ENCODE measurements at places on chromosomes 3 and 15.
A peak's percentile ranks its signal among the peaks of the same experiment; 100 is the strongest.

GRCh38 chr3:30775040-30775439 lies 119.4 kb downstream of the GADL1 start:
- no peak for DNase-seq

- DNase-seq = no peak
Observed at GRCh38 chr3:150823277-150823676, 60.3 kb upstream of the SIAH2 start.

- no peak for DNase-seq
Observed at GRCh38 chr15:38084289-38084688, 149.8 kb downstream of the TMCO5A start.

GRCh38 chr3:78258798-78259197 lies 1218.9 kb downstream of the ROBO2 start:
- no peak for DNase-seq

- DNase-seq = no peak
Observed at GRCh38 chr3:127106053-127106452, 86.9 kb upstream of the PRR23E start.

DNA sequence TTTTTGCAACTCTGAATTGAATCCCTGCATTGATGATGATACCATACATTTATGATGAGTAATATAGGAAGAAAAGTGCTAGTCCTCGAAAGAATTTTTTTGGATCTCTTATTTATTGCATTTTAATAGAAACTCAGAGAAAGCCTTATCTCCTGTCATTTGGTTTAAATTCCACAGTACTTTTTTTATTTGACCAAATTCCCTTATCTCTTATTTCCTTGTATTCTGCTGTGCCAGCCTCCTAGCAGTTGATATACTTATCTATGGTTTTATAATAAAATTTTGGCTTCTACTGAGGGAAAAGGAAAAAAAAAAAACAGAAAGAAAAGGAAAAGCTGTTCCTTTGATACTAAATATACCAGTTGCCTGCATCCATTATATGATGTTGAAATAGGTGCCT lies 535.1 kb upstream of the NR2F2 start:
- no peak for DNase-seq

- DNase-seq = no peak
Observed at GRCh38 chr15:93138681-93139250, 49.8 kb upstream of the RGMA start.

- DNase-seq = peak; percentile 61
Observed at GRCh38 chr3:29281344-29282241, 722 bp downstream of the RBMS3 start.

- no peak for DNase-seq
Observed at GRCh38 chr3:120683671-120684301, 1.7 kb upstream of the HGD start.

DNA sequence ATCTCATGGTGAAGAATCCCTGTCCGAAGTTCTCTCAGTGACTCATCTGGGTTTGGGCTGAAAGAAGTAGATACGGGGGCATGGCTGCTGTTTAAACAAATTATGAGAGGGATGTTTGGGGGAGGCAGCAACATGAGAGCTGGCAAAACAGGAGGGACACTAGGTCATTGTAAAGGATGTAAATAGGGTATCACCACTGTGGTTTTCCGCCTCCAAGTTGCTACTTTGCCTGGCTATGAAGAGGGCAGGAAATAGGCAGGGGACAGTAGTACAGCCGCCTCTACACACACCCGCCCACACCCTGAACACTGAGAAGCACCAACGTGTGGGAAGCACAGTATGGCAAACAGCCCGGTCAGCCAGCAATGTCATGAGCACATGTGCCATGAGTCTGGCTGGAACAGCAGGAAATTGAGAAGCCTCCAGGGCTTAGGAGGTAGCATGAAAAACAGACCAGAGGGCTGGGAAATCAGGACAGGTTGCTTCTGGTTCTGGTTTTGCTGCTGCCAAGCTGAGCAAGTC lies 17.1 kb downstream of the HEXA start:
- DNase-seq = no peak

- no peak for DNase-seq
Observed at GRCh38 chr3:17765819-17766472, 23.5 kb upstream of the TBC1D5 start.

- no peak for DNase-seq
Observed at GRCh38 chr15:75796321-75796720, 46.9 kb upstream of the UBE2Q2 start.

DNA sequence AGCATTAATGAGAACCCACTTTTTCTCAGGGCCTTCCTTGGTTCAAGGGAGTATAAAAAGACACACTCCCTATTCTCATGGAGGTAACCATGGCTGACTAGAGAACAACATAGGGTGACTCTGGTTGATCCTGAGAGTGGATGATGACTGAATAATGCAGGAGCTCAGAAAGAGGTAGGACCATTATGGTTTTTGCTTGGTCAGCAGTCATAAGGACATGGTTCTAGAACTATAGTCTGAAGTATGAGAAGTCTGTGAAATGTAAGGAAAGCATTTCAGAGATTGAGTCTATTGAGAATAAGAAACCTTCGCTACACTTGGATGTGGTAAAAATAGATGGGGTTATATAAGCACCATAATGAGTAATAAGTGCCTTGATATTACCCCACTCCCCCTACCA lies 184.1 kb upstream of the GPR149 start:
- no peak for DNase-seq

DNA sequence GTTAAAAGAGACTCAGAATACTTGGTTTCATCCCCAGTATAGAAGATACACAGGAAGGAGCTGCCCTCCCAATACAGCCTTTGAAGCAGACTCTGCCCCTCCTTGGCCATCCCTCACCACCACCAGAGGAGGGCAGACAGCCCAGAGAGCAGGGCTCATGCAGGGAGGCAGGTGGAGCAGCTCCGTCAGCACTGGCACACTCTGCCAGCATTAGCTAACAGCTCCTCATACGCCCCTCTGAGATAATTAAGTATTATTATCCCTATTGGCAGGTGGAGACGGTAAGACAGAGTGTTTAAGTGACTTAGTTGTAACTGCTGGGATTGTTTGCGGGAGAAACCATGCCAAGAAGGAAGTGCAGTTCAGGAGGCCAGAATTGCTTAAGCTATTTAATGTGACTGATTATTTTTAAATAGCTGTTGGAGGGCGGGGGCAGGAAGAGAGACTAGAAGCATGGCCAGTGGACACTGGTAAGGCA lies 434.0 kb downstream of the EPHB1 start:
- no peak for DNase-seq

DNA sequence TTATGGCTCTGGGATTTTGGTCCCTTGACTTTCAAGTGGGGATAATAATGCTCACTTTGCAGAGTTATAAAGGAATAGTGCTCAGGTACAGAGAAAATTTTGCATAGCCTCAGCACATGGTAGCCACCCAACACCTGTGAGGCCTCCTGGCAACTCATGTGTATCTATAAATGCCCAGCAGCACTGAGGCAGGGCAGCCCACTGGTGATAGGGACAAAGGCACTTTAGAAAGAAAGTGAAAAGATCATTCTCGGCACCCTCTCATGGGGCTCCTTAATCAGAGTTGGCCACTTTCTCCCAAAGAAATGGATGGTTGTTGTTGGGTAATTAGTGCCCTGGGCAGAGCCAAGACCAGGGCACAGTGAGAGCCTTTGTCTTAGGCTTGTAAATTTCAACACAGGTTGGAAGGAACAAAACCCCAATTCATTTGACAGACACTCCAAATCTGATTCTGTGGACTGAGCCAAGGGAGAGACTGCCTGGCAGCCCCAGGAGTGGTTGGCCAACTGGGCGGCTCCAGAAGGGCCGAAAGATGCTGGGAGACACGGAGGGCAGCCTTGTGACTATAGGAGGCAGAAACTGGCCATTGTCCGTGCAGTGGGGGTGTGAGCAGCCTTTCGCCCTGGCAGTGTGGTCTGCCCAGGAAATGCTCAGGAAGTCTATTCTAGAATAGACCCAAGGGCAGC lies 213.2 kb upstream of the RGMA start:
- DNase-seq = no peak

DNA sequence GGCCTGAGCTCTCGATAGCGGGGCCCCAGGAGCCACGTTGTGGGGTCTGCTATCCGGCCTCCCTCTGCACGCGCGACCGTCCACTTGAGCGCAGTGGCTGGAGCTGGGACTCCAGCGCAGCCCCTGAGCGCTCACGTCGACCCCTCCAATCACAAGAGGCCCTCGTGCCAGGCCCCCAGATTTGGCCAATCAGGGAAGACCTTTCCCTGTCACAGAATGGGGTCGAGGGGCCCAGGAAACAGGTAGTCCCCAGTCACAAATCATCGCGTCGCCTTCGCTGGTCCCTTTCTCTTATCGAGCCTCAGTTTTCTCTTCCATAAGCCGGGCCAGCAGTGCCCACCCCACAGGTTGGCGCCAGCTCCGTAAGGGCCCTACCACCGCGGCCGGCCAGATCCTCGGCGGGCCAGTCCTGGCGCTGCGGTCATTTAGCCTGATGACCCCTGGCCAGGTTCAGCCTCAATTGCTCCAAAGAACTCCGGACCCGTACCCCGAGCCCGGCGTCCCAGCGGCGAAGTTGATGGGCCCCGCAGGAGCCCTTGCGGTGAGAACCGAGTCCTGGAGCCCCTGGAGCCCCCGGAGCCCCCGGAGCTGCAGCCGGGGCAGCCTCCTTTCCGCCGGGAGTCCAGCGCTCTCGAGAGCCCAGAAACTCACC lies 435 bp downstream of the ALDH1L1 start:
- DNase-seq = no peak

DNA sequence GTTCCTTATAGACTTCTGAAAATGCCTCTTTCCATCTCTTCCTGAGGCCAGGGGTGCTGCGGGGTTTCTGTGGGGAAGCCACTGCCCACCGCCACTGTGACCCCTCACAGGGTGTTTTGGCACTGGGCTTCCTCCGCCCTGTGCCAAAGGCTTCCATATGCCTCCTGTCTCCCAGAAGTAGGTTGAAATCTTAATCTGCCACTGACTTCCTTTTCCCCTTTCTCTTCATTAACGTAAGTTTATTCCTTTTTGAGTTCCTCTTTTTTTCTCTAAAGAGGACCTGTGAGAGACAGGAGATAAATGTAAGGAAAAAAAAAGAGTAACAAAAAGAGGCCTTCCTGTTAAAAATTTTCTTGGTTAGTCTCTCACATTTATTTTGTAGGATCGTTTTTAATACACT lies 220.5 kb downstream of the CTNNB1 start:
- no peak for DNase-seq

GRCh38 chr15:69066007-69066995 lies 51.8 kb downstream of the NOX5 start:
- DNase-seq = no peak

DNA sequence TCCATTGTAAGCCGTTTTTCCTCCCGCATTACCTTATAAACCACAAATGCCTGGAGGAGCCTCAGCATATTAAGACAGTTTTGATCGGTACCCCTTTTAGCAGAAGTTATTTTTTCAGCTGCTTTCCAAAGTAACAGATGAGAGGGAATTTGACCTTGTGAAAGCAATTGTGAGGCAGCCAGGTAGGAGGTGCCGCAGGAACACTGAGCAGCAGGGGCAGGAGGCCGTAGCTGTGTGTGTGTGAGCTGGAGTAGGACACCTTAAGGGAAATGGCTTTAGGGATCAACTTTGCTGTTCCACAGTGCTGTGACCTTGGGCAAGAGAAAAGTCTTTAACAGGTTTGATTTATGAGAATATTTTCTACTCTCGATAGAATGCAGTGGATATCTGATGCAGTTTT lies 482.1 kb downstream of the IL5RA start:
- no peak for DNase-seq

GRCh38 chr3:114336122-114336697 lies 42.4 kb downstream of the TIGIT start:
- no peak for DNase-seq

DNA sequence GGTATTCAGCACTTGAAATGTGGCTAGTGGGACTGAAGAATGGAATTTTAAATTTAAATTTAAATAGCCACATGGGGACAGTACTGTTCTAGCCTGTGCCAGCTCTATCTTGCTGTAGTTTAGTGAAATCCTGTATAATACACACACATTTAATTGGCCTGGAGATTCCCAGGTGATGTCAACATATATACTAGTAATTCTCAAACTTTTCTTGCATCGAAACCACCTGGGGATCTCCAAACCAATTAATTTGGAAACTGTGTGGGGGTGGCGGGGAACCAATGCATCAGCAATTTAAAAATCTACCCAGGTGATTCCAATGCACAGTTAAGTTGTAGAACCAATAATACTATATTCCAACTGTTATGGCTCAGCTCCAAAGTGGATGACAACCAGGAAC lies 228.9 kb upstream of the MRPL3 start:
- DNase-seq = no peak

- no peak for DNase-seq
Observed at GRCh38 chr3:13023235-13023970, 49.8 kb downstream of the IQSEC1 start.

GRCh38 chr3:10762116-10762515 lies 53.9 kb upstream of the SLC6A11 start:
- DNase-seq = no peak

GRCh38 chr15:53031469-53031868 lies 241.3 kb upstream of the ONECUT1 start:
- no peak for DNase-seq

DNA sequence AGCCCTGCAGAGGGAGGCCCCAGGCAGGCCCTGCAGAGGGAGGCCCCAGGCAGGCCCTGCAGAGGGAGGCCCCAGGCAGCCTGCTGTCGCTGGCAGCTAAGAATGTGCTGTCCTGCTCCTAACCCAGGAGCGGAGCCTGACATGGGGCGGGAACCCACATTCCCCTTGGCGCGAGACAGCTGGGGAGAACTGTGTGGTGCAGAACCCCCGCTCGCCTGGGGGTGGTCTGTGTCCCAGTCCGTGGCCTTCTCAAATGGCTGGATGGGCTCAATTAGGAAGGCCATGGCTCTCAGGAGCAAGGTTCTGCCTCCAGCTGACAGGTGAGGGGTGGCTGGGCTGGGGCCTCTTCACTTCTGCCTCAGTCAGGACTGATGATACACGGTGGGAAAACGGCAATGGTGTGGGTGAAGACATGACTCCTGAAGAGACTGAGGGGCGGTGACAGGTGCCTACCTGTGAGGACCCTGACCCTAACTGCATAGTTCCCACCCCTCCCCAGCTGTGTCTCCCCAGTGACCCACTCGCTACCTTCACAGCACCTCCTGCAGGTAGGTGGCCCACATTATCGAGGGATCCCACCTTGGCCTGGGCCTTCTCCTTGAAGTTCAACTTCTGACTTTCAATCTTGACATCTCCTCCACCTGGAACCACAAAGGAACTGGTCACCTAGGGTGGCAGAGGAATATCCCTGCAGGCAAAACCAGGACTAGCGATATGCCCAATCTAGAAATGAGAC lies 52.0 kb downstream of the DHX30 start:
- no peak for DNase-seq

DNA sequence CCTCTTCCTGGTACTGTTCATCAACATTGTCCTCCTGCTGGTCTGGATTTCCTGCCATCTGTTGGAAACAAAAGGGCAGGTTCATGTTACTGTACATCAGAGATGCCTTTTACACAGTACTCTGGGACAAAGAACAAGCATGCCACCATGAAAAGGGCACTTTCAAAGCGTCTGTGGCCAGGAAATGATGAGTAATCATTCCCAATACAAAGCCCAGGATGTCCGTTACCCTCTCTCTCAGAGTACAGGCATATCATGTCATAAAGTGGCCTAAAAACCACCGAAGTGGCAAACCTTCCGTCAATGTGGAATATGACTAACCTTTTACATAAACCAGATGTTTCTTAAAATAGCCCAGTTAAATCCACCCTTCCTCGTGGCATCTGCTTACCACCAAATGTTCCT lies 71.2 kb downstream of the GOLIM4 start:
- no peak for DNase-seq

GRCh38 chr3:172070269-172070668 lies 30.9 kb downstream of the FNDC3B start:
- DNase-seq = no peak

All from muscle of arm (tissue), 14 donors.